ENCODE measurements at places on chromosomes 12 and 14.

GRCh38 chr14:103301512-103302354, 32.3 kb upstream of the EIF5 start:
- no peak for DNase-seq

GRCh38 chr14:100271247-100271939, 32.4 kb downstream of the YY1 start:
- no peak for DNase-seq

- DNase-seq = no peak
Observed at GRCh38 chr14:50823051-50823761, 7.8 kb downstream of the NIN start.

GRCh38 chr12:94698578-94698977, 48.2 kb upstream of the TMCC3 start:
- DNase-seq = no peak

GRCh38 chr14:24398653-24399446, at the start of gene NYNRIN:
Gene NYNRIN, plus strand, starts transcription at chr14:24399003. Its CDS starts 244 bp downstream, at chr14:24399247.
- no peak for DNase-seq

GRCh38 chr12:104462325-104462724, 5.6 kb downstream of the CHST11 start:
- DNase-seq = no peak

Measured in NCI-H510A (cell line).